ENCODE measurements at places on chromosomes 1 and 21. TPM values are rescaled to one million over a fixed set of nuclear protein-coding genes. Genes with fewer than 3 reads are reported as not detected.

- no peak for DNase-seq
Measured at GRCh38 chr1:66175581-66175980, 358.4 kb upstream of the SGIP1 start.

Gene SLC9C2
- total RNA-seq = not detected

GRCh38 chr1:164645921-164646320 lies 86.9 kb downstream of the PBX1 start:
- DNase-seq = no peak

GRCh38 chr1:217004776-217005436 lies 281.7 kb upstream of the ESRRG start:
- no peak for DNase-seq

Gene AIRE
- not detected for total RNA-seq

Gene THBS3
- 17.2 TPM for total RNA-seq

- no peak for DNase-seq
Measured at GRCh38 chr1:214552174-214552608, 789 bp upstream of the PTPN14 start.

GRCh38 chr1:29743264-29743663 lies 506.9 kb downstream of the PTPRU start:
- no peak for DNase-seq

Gene CENPF
- 74.2 TPM for total RNA-seq

DNA sequence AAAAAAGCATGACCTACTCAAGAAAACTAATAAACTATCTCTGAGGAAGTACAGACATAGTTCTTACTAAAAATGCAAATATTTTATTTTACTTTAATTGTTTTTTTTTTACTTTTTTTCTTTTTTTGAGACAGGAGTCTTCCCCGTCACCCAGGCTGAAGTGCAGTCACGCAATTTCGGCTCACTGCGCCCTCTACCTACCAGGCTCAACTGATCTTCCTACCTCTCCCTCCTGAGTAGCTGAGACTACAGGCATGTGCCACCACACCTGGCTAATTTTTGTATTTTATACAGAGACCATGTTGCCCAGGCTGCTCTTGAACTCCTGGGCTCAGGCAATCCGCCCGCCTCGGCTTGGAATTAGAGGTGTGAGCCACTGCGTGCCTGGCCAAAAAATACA lies 1263.1 kb downstream of the KCNT2 start:
- no peak for DNase-seq

- DNase-seq = no peak
Measured at GRCh38 chr1:182910143-182910542, 42.8 kb downstream of the SHCBP1L start.

Gene AHDC1
- 16.5 TPM for total RNA-seq

- DNase-seq = peak; percentile 73
Measured at GRCh38 chr1:44594871-44595735, 79.2 kb downstream of the TMEM53 start.

- no peak for DNase-seq
Measured at GRCh38 chr21:28423521-28424190, 569.0 kb downstream of the LTN1 start.

GRCh38 chr1:180948641-180949615 lies 36.2 kb downstream of the KIAA1614 start:
- no peak for DNase-seq

- DNase-seq = no peak
Measured at GRCh38 chr1:8496473-8496872, 178.6 kb downstream of the SLC45A1 start.

DNA sequence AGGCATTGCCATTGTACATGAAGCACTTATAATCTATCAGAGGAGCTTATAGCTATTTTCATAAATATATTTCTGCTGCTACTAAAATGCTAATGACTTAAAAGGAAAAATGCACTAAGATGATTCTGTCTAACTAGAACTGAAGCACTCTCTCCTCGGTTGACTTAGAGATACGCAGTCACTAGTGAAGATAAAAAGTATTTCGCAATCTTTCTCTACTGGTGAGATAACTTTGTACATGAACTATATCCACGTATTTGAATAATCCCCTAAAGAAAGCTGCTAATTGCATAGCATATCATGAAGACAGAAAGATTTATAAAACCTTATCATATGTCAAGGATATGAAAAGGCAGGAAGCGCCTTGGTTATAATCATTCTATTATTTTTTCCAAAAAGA lies 658.1 kb upstream of the PRMT6 start:
- no peak for DNase-seq

- DNase-seq = no peak
Measured at GRCh38 chr1:7435276-7436055, 335.6 kb upstream of the VAMP3 start.

Gene RAP1GAP
- total RNA-seq = 2.1 TPM

DNA sequence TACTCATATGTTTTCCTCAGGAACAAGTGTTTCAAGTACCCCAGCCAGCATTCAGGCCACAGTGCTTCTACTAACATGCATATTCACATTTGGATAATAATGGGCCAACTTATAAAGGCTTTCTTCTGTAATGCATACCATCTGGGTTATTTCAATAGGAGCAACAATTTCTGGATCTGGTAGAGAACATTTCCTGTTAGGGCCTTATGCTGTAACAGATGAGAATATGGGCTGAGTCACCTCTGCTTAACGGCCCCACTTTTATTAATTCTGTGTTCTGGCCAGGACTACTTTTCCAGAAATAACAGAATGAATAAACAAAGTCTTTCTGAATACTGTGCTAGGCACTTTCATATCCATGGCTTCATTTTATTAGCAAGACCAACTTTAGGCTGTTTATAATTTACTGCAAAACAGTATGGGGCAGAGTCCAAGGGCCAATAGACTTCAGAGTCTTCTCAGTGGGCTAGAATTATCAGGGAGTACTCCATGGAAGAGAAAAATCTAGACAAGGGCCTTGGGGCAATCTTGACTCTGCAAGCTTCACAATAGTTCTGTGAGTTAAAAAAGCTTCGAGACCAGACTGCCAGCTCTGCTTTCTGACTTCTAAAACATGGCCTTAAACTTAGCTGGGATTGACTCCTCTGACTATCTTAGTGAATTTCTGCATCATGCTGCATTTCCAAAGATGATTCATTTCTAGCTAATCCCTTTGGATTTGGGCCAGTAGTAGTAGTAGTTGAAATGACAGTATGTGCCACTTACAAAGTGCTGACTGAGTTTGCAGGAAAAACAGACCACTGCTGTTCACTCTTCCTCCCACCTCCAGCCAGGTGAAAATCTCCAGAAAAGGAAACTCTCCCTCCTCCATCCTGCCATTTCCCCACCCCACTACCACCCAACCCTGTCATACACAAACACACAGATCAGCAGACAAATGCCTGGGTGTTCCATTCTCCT lies 8.2 kb upstream of the SSX2IP start:
- DNase-seq = no peak

Gene CFHR4
- not detected for total RNA-seq

DNA sequence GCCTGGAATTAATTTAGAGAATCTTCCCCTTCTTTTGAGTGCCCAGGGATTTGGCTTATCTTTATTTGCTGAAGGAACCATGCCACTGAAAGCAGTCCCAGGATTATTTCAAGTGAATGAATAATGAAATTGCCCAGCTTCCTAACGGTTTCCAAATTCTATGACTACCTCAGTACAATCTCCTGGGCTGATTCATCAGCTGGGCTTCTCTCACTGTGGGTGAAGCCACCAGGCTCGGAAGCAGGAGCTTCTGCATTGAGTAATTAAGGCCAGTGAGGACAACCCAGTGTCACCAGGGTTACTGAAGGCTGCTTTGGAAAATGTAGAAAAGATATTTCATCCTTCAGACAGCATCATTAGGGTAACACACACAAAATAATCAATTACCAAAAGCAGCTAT lies 169.8 kb downstream of the DAB1 start:
- no peak for DNase-seq

Gene TSPAN2
- total RNA-seq = 0.43 TPM

Gene DCLRE1B
- total RNA-seq = 21.8 TPM

DNA sequence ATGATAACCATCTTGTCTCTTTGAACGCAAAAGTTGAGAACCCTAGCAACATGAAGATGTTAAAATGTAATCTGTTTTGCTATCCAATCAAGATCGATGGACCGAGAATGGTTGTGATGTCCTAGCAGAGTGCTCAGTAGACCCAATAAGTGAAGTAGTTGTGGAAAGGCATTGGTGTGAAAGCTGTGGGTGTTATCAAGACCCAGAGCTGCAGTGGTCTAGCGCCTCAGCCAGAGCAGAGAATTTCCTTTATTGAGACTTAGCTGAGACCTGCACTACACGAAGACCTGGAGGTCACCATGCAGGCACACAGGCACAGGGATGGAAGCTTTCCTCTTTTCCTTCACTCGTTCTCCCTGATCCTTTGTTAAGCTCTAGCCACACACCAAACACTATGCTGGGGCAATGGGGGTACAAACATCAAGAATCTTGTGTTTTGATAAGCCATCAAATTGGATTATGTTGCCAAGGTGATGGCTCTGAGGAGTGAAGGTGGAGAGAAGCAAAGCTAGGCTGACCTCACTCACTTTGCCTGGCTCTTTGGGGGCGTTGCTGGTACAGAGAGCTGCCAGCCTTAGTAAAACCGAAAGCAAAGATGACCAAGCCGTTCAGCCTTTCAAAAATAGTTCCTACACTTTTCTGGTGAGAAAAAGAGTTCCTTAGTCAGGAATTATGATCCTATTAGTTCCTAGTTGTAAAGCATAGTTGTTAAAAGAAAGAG lies 24.1 kb downstream of the METTL13 start:
- DNase-seq = no peak

Gene SCAMP3
- total RNA-seq = 98.9 TPM

Gene CELA2B
- total RNA-seq = not detected

Gene THAP3
- total RNA-seq = 20.2 TPM

Gene ARPC5
- 213 TPM for total RNA-seq

DNA sequence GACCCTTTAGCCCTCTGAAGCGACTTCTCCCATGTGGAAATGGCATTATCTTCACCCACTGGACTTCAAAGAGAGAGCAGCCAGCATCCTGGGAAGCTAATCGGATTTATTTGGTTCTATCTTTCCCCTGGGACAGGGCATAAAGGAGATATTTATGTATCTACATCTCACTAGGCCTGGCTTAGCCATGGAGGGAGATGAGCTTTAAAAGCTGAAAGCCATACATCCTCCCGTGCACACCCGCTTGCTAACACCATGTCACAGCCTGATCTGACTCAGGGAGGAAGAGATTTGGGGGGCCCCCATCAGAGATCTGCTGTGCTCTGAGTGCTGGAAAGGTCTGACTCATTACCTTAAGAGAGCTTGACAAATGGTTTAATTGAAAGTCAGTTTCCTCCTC lies 155.9 kb downstream of the PLXNA2 start:
- no peak for DNase-seq

Gene NCF2
- total RNA-seq = 4.3 TPM

Gene PRAMEF11
- total RNA-seq = not detected

GRCh38 chr1:12585951-12586942 lies 31.8 kb downstream of the DHRS3 start:
- no peak for DNase-seq

- DNase-seq = peak; percentile 56
Measured at GRCh38 chr1:154749078-154749760, 120.9 kb downstream of the KCNN3 start.

GRCh38 chr1:20184481-20184900 lies 1.4 kb upstream of the UBXN10 start:
- no peak for DNase-seq

GRCh38 chr21:44854391-44854663 lies 19.2 kb downstream of the PTTG1IP start:
- DNase-seq = no peak

DNA sequence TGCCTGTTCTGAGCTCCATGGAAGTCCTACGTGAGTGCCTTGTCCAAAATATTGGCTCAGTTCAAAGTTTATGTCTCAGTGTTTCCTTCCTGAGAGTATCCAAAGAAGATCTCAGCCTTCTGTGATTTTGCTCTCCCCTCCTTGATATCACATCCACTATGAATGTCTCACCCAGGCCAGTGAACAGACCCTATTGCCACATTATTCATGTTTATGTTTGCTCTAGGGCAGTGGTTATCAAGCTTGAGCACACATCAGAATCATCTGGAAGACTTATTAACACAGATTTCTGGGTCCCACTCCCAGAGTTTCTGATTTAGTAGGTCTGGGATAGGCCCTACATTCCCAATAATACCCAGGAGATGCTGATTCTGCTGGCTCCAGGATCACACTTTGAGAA lies 145.0 kb upstream of the FGGY start:
- no peak for DNase-seq

- DNase-seq = no peak
Measured at GRCh38 chr1:177790566-177790965, 179.3 kb downstream of the SEC16B start.

- no peak for DNase-seq
Measured at GRCh38 chr1:161127649-161128048, 4.8 kb downstream of the DEDD start.

DNA sequence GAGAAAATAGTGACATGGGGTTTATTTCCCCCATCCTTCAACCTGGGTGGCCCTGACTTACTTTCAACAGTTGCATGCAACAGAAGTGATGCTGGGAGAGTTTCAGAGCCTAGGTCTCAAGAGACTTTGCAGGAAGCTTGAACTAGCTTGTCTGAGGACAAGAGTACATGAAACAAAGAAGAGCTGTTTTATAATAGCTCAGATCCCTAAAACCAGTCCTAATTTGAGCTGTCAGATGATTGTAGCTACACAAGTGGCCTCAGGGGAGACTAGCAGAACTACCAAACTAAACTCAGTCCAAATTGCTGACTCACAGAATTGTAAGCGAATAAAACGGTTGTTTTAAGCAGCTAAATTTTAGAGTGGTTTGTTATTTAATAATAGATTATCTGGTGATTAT lies 17.1 kb downstream of the RC3H1 start:
- DNase-seq = no peak

- DNase-seq = no peak
Measured at GRCh38 chr1:93620172-93620840, 61.3 kb downstream of the BCAR3 start.

DNA sequence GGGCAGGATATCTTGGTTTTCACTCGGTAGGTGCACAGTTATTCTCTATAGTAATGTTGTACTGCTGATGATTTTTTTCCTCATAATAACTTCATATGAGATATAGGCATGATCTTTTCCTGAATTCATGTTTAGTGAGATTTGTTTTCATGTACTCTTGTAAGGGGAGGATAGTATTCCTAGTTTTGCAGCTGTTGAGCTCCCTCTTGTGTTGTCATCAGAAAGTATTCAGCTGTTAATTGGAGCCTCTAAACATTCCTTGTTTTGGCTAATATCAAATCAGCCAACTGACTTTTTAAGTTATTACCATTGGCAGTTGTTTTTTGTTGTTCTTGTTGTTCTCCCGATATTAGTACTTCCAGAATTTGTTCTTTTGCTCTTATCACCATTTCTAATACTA lies 24.4 kb downstream of the OR10R2 start:
- DNase-seq = no peak

- DNase-seq = no peak
Measured at GRCh38 chr1:2983319-2983705, 38.0 kb upstream of the ACTRT2 start.

Gene CRYZL1
- 39.5 TPM for total RNA-seq

Gene CD1E
- total RNA-seq = not detected

DNA sequence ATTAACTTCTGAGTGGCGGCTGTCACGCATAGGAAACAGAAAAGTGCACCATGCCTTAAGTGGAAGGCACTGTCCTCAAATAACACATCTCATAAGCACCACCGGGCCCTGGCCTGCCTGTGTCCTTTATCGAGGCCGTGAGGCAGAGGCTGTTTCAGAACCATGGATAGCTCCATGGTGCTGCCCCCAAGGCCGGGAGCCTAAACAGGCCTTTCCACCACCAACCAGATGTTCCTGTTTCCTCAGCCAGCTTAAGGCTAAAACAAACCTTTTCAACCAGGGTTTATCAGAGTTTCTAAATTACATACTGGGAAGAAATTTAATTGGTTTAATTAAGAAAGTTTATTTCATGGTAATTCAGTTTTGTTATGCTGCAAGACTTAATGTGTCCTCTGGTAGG lies 114.4 kb downstream of the DMRTA2 start:
- no peak for DNase-seq

Gene TDRD5
- not detected for total RNA-seq

Gene CSF3R
- 0.61 TPM for total RNA-seq

Gene DISP3
- 0.80 TPM for total RNA-seq

All from activated naive CD4-positive, alpha-beta T cell treated with anti-CD3 and anti-CD28 coated beads, Interleukin-2, amount 50 U/mL, for 72 hours (primary cell).